ENCODE measurements at places on chromosomes 13 and 19. TPM values are rescaled to one million over a fixed set of nuclear protein-coding genes. Genes with fewer than 3 reads are reported as not detected.

- DNase-seq = no peak
Observed at GRCh38 chr13:92513672-92514071, 712.9 kb upstream of the GPC6 start.

DNA sequence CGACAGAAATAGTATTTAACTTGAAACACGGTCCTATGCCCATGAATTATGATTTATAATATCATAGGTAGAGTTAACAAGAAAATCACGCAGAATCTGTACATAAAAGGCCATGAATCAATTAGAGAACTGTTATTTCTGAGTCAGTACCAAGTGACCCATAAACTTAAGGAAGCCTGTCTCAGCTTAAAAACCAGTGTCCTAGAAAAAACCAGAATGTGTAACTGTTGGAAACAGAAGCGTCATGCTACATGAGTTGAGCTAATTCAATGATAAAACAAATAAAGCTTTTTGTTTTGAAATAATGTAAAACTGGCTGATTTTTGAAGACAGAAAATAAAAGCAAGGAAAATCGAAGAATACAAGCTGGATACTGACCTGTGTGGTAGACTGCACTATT, 34.8 kb upstream of the SGCG start:
- DNase-seq = no peak

DNA sequence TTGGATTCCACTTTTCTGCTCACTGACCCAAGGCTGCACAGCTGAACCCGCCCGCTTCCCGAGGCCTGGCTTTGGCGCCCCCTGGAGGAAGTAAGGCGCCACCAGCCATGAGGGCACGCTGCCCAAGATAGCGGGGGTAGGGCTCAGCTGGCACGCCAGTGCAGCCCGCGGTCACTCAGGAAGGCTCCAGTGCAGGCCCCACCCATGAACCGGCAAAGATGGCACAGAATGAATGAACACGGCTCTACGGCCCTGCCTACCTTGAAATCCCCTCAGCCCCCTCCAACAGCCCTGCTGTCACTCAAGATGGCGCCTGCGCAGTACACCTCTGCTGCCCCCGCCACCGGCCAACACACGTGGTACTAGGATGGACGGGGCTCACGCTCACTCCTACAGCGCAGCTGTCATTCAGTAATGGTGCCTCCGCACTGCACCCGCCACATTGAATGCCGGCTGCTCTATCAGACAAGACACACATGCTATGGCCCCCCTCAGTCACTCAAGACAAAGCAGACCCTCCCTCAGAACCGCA, 3.0 kb downstream of the PEG3 start:
- peak; percentile 73 for DNase-seq

DNA sequence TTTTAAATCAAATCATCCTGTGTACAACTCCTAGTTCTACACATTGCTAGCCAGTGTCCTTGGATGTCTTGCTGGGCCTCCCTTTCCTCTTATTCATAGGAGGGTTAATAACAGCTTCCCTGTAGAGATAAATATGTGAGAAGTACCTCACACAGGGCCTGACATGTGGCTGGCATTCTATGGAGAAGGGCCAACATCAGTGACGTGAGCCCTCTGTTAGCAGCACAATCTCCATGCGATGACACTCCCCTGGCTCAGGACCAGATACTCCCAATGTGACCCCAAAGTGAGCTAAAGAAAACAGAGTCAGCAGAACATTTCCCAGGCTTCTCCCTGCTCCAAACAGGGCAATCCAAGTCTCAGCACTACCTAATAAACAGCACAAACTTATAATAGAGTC, 818.4 kb downstream of the DIAPH3 start:
- no peak for DNase-seq

- no peak for DNase-seq
Observed at GRCh38 chr19:44204772-44205171, 7.6 kb upstream of the ZNF227 start.

- no peak for DNase-seq
Observed at GRCh38 chr13:110592665-110593064, 22.7 kb upstream of the NAXD start.

DNA sequence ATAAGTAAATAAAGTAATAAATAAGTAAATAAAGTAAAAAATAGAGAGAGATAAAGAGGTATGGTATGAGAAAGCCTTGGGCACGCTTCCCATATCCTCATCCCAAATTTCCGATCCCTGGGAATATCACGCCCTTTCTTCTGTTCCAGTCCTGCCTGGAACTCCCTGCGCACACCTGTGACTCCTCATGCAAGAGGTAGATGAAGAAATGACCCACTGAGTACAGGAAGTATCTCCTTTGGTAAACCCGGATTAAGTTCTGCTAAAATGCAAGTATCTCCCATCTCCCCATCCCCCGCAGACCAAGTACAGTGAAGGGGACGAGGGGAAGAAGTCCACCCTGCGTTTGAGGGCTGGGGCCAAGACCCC, 399 bp upstream of the ZNF136 start:
- DNase-seq = no peak

DNA sequence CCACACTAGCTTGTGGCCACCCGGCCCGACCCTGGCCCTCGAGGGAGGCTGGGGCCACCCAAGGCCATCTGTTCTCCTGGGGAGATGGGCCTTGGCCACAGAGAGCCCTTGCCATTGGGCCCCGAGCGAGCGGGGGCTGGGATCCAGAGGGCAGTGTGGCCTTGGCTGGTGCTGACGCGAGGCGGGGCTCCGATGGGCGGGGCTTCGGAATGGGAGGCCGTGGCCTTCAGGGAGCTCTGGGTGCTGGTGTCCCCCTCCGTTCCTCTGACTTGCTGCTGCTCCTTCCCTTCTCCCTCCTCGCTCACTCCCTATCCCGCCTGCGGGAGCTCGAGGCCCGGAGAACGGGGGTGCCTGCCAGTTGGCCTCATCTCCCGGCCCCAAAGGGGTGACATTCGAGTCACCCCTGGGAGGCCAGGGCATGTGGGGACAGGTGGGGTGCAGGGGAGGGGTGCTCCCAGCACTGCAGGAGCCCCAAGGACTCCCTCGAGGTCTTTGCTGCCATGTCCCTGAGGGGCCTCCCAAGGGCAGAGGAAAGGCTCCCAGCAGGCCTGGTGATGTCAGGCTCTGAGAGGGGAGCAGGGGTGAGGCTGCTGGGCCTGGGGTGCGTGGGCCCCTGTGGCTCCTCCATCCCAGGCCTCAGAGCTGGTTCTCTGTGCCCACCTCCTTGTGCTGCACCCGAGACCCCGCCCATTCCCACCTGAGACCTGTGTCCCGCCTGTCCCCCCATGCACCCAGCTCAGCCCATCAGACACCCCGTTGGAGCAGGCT, 4.2 kb downstream of the NCLN start:
- no peak for DNase-seq

GRCh38 chr13:101317986-101318523, 98.3 kb downstream of the NALCN start:
- DNase-seq = no peak

DNA sequence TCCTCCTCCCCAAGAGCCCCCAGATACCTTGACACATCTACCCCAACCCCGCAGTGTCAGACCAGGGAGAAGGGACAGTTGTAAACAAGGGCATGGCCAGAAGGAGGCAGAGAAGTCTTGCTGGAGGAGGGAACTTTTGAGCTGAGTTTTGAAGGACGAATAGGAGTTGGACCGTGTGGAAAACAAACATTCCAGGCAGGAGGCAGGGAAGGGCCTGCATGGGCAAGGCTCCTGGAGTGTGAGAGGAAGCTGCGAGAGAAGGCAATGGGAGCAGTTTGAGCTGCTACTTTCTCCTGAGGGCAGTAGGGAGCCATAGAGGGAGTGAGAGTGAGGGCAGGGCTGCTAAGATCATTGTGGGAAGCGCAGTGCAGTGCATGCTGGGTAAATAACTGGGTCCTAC, 23.3 kb downstream of the IL12RB1 start:
- DNase-seq = peak; percentile 73

- peak; percentile 8 for DNase-seq
Observed at GRCh38 chr13:73000027-73000674, 58.7 kb upstream of the KLF5 start.

DNA sequence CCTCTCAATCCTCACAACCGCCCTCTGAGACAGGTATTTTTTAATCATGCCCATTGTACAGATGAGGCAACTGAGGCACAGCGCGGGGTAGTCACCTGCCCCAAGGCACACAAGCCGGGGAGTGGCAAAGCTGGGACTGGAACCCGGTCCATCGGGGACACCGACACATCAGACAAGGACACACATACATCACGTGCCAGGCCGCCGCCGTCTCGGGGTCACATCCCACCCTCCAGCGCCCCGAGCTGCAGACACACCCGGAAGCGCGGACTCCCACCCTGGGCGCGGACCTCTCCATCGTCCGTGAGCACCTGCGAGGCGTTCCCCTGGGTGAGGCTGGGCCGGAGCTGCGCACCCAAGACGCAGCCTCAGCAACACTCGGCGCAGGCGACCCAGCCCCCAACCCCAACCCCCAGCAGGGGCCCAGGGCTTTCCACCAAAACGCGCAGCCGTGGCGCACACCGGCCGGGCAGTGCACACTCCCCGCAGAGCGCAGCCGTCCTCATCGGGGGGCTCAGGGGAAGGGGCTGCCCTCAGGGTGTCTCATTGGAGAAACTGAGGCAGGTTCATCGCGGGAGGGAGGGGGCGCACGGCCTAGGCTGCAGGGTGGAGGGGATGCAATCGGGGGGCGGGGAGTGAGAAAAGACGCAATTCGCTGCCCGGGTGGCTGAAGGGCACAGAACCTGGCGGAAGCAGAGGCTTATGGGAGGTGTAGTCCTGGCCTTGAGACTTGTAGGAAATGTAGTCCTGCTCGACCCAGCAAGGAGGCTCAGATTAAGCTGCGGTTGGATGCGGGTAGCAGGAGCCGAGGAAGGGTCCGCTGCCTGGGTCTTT, 1.9 kb upstream of the LMTK3 start:
- DNase-seq = peak; percentile 79

DNA sequence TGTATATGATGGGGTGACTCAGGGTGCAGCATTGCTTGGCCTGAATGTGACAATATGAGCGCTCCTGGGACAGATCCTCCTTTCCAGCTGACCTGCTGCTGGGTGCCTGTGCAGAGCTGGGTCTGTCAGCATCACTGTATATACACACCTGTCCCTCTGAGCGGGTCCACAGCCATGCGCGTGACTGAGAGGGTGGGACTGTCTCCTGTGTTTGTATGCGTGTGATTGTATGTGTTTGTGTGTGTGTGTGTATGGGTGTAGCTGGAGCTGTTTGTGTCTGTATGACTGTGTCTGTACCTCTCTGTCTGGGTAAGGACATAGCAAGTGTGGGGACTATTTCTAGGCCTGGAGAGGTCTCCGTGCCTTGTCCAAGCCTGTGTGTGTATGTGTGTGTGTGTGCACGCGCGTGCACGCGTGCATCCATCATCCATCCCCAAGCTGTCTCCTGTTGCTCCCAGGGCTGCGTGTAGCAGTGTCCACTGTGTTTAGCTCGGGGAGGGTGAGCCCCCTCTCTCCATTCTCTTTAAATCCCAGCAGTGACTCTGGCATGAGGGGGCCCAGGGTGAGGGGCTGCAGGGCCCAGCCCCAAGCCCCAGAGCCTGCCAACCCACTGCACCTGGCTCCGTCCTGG, 8.3 kb downstream of the IGLON5 start:
- no peak for DNase-seq

GRCh38 chr19:31334101-31334848, 15.0 kb downstream of the TSHZ3 start:
- peak; percentile 34 for DNase-seq

Gene ZNF442
- 0.72 TPM for total RNA-seq

Gene PSG3
- total RNA-seq = not detected

Gene ZNF546
- 4.2 TPM for total RNA-seq

Gene TEX101
- not detected for total RNA-seq

Measured in H4 (cell line).